ENCODE measurements at places on chromosomes 2 and 18. TPM values are rescaled to one million over a fixed set of nuclear protein-coding genes. Genes with fewer than 3 reads are reported as not detected.

Gene SEMA4C
- 20.9 TPM for total RNA-seq

Gene ALPI
- not detected for total RNA-seq

Gene KCNG3
- not detected for total RNA-seq

Gene NLRC4
- total RNA-seq, result not detected

Gene KLF7
- total RNA-seq, result 18.5 TPM

Gene CHRNA1
- total RNA-seq, result not detected

Gene GAD1
- total RNA-seq, result not detected

Gene RND3
- 136 TPM for total RNA-seq

Gene G6PC2
- not detected for total RNA-seq

Gene ANKRD30BL
- not detected for total RNA-seq

Gene UGT1A4
- not detected for total RNA-seq

Gene CD207
- not detected for total RNA-seq

Gene ZNF385B
- total RNA-seq, result not detected

Gene ESCO1
- 11.0 TPM for total RNA-seq

Gene DYNAP
- not detected for total RNA-seq

Gene THSD7B
- under 0.01 TPM for total RNA-seq

Gene SLC9A4
- not detected for total RNA-seq

Gene GALNT5
- 4.3 TPM for total RNA-seq

Gene PLCD4
- total RNA-seq, result 0.35 TPM

Gene SCN1A
- not detected for total RNA-seq

Gene KLHL30
- total RNA-seq, result not detected

Gene NEU4
- total RNA-seq, result not detected

Gene DOCK10
- 11.8 TPM for total RNA-seq

Gene PNPT1
- 10.7 TPM for total RNA-seq

Gene TLX2
- not detected for total RNA-seq

Gene POTEE
- total RNA-seq, result not detected

Gene RPIA
- total RNA-seq, result 2.0 TPM

Gene RAB27B
- total RNA-seq, result 34.6 TPM

Gene NAT8
- not detected for total RNA-seq

Gene ADGRF3
- total RNA-seq, result under 0.01 TPM

Gene SERTAD2
- total RNA-seq, result 7.8 TPM

Gene ERFE
- total RNA-seq, result 0.58 TPM

Gene AQP12B
- not detected for total RNA-seq

Gene COL4A4
- not detected for total RNA-seq

Gene DSC3
- 0.58 TPM for total RNA-seq

Gene EDAR
- total RNA-seq, result not detected

Gene SEPTIN10
- 79.8 TPM for total RNA-seq

Gene C2orf66
- not detected for total RNA-seq

Gene ABHD1
- not detected for total RNA-seq

Gene ARID5A
- total RNA-seq, result 8.9 TPM

Gene SP5
- total RNA-seq, result not detected

Gene SERPINB4
- total RNA-seq, result not detected

Gene COL3A1
- 2,539 TPM for total RNA-seq

Gene SNTG2
- total RNA-seq, result not detected

Gene KCNK3
- not detected for total RNA-seq

Gene SH3RF3
- 15.9 TPM for total RNA-seq

Gene ARL4C
- 0.29 TPM for total RNA-seq

Gene CLEC4F
- not detected for total RNA-seq

Gene IL18R1
- total RNA-seq, result 0.53 TPM

Gene CCDC74B
- total RNA-seq, result 11.2 TPM

Gene SLC19A3
- not detected for total RNA-seq

Gene GBX2
- total RNA-seq, result not detected

Gene OSR1
- total RNA-seq, result 2.3 TPM

Gene CCBE1
- total RNA-seq, result 45.6 TPM

Gene NDUFB3
- total RNA-seq, result 64.9 TPM

Gene STPG4
- 1.2 TPM for total RNA-seq

Gene C1GALT1C1L
- total RNA-seq, result 0.86 TPM
